ENCODE measurements at places on chromosomes 6 and 20. TPM values are rescaled to one million over a fixed set of nuclear protein-coding genes. Genes with fewer than 3 reads are reported as not detected.

DNA sequence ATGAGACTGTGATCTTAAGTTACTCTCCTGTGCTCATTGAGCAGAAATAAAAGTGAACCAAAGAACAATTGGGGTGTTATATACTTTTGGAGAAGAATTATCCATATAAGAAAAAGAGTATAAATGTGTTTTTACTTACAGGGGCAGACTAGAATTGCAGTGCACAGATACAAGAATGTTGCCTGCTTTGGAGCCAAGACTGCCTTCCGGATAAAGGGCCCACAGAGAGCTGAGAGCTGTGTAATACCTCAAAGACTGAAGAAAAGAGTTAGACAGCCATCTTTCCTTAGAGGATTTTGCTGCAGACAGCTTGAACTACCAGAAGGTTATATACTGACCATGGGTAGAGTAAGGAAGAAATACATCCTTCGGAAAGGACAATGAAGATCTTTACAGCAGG lies 1235.5 kb upstream of the CITED2 start:
- H3K4me1 ChIP-seq, result peaks cover 6% of the 10 kb centered on the region
- H3K4me3 ChIP-seq, result no peak overlapping the region
- no peaks in the 10 kb centered on the region for H3K36me3 ChIP-seq
- no peak for DNase-seq

DNA sequence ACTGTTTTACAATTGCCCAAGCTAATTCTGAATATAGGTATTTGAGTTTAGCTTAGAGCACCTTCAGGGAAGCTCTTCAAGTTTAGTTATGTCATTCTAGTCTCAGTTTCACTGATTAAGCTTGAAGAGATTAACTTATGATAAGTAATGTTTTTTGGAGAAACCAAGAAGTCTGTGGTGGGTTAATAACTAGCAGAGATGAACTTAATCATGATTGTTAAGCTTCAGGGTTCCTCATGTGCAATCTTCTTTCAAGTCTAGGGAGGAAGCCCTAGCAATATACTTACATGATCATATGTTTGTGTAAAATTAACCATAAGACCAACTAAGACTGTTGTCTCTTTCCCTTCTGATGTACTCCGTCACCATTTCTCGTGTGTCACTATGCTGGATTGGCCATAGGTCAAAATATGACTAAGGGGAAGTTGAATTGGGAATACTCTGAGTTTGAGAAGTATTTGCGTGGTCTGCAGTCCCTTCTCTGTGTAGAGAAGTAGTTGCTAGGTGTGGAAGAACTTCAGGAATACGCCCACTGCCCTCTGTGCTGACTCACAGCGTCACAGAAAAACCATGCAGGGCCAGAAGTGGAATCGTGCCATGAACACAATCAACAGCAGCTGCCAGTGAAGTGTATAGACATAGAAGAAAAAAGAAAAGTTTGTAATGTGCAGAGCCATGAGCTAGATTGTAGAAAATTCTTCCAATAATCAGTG lies 88.3 kb downstream of the SH3BGRL2 start:
- H3K36me3 ChIP-seq, result no peaks in the 10 kb centered on the region
- no peak for DNase-seq
- no peaks in the 10 kb centered on the region for H3K27me3 ChIP-seq

DNA sequence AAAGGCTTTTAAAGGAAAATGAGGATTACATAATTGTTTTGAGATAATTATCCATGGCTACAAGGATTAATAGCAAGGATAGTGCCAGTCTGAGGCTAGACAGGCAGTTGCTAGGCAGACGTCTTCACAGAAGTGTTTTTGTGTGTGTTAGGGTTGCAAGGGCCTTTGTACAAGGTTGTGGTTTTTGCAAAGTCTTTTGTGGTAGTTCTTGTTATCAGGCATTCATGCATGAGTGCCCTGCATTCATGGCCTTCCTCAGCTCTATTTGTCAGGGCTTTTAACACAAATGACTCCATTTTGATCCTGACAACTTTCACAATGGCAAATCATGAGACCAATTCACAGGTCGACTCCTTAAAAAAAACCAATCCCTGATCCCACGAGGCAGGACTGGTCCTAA lies 68.1 kb upstream of the TXNDC5 start:
- no peak for DNase-seq
- H3K4me1 ChIP-seq, result peaks cover 3% of the 10 kb centered on the region
- no peaks in the 10 kb centered on the region for H3K36me3 ChIP-seq
- no peak overlapping the region for H3K27ac ChIP-seq
- H3K27me3 ChIP-seq, result no peaks in the 10 kb centered on the region

GRCh38 chr6:109949281-109950065 lies 28.6 kb upstream of the GPR6 start:
- no peaks in the 10 kb centered on the region for H3K36me3 ChIP-seq
- no peaks in the 10 kb centered on the region for H3K4me1 ChIP-seq
- H3K4me3 ChIP-seq, result no peak overlapping the region
- no peak overlapping the region for H3K27ac ChIP-seq
- no peaks in the 10 kb centered on the region for H3K27me3 ChIP-seq
- DNase-seq, result no peak

- H3K4me1 ChIP-seq, result peaks cover 3% of the 10 kb centered on the region
- DNase-seq, result no peak
- no peaks in the 10 kb centered on the region for H3K36me3 ChIP-seq
- H3K27me3 ChIP-seq, result no peaks in the 10 kb centered on the region
- H3K27ac ChIP-seq, result no peak overlapping the region
These were observed 92.0 kb upstream of the SCP2D1 start for GRCh38 chr20:18721551-18722115.

DNA sequence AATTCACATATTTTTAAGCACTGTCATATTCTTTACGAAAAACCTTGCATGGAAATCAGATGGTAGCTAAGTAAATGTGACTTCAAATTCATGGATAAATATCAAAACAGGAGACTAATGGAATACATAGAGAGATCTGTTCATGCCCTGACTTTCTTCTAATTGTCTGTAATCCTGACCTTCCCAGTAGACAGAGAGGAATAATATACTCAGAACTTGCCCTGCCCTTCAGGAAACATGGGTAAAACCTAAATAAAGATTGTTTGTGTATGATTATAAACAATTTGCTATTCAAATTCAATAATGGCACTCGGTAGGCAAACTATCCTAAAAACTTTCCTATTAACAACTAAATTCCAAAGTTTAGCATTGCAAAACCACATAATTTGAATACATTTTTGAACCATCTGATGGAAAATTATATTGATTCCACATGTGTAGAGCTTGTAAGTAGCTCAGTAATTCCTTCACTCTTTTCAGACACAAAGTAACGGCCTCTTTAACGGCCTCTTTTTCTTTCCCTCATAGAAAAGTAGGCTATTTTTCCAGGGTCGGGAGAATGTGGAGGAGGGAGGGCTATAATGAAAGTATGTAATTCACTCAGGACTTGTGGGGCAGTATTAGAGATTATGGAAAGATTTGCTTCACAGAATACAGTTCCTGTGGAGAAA lies 227.6 kb downstream of the ALDH8A1 start:
- H3K4me1 ChIP-seq, result peaks cover 18% of the 10 kb centered on the region
- no peak overlapping the region for H3K4me3 ChIP-seq
- no peak for DNase-seq
- H3K27me3 ChIP-seq, result no peaks in the 10 kb centered on the region
- no peaks in the 10 kb centered on the region for H3K36me3 ChIP-seq

GRCh38 chr6:113847447-113847846 lies 9.7 kb upstream of the MARCKS start:
- H3K27me3 ChIP-seq, result no peaks in the 10 kb centered on the region
- H3K27ac ChIP-seq, result no peak overlapping the region
- no peaks in the 10 kb centered on the region for H3K36me3 ChIP-seq
- H3K4me1 ChIP-seq, result no peaks in the 10 kb centered on the region

GRCh38 chr6:84801250-84801649 lies 36.9 kb upstream of the TBX18 start:
- H3K27me3 ChIP-seq, result no peaks in the 10 kb centered on the region
- H3K4me3 ChIP-seq, result no peak overlapping the region
- no peak overlapping the region for H3K27ac ChIP-seq

DNA sequence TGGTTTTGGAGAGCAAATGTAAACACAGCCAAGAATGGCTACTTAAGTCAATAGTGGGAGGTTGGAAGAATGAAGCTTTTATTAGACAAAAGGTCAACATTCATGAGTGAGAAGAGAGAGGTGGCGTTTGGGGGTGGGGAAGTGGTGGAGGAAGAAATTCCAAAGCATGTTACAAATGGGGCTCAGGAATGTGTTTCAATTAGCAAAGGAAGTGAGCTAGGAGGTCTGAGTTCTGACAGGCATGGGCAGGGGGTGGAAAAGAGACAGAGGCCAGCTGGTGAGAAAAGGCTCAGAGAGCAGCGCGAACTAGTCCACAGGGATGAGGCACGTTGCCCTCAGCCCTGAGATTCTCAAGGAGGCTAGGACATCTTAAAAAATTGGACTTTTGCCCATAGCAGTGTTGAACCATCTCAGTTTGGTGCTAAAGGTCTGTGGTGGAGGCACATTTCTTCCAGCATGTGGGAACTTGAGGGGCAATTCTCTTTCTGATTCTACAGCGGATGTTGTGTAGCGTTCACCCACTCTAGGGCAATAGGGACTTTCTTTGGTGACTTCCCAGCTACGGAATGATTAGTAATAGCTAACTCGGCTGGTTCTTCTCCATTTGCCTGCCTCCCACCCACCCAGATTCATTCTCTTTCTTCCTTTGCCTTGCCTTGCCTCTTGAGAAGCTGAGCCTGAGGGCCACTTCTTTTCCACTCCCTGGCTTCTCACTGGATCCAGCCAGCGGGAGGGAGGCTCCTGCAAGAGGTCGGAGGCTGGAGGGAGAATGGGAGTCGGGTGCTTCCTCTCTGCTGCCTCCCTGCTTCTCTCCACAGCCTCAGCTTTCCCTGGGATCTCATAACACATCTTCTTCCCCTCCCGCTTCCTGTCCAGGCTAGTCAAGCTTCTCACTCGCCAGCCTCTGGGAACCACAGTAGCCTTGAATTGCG lies 45.1 kb upstream of the NEDD9 start:
- H3K27ac ChIP-seq, result peak overlapping the region; percentile 51
- H3K4me3 ChIP-seq, result no peak overlapping the region
- no peak for DNase-seq
- H3K4me1 ChIP-seq, result peaks cover 38% of the 10 kb centered on the region
- H3K36me3 ChIP-seq, result no peaks in the 10 kb centered on the region

DNA sequence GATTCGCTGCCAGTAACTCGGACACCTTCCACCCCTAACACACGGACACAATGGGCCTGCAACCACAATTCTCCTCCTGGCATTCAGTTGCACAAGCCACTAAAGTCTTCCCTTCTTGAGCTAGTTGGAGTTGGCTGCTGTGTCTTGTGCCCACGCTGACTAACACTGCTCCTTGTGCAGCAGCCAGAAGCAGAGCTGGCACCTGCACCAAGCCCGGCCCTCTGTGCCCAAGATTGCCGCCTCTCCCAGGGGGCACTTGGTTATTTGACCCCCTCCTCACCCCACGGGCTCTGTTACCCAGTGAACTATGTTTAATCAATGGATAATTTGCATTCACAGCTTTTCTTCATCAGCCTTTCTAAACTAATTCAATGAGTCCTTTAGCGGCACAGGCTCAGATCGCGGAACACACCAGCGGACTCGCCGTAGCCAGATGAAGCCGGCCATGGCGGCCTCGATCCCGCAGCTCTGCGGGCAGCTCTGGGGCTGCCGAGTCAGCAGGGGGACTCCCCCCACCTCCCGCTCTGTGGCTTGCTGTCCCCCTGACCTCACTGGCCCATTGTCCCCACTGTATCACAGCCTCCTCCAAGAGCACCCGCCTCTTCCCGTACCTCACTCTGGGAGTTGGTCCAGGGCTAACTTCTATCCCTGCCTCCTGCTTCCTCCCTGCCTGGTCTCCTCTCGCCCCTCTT lies 94.8 kb upstream of the AFDN start:
- H3K4me1 ChIP-seq, result peaks cover 18% of the 10 kb centered on the region
- H3K36me3 ChIP-seq, result no peaks in the 10 kb centered on the region
- no peak overlapping the region for H3K27ac ChIP-seq
- DNase-seq, result no peak
- H3K4me3 ChIP-seq, result no peak overlapping the region

DNA sequence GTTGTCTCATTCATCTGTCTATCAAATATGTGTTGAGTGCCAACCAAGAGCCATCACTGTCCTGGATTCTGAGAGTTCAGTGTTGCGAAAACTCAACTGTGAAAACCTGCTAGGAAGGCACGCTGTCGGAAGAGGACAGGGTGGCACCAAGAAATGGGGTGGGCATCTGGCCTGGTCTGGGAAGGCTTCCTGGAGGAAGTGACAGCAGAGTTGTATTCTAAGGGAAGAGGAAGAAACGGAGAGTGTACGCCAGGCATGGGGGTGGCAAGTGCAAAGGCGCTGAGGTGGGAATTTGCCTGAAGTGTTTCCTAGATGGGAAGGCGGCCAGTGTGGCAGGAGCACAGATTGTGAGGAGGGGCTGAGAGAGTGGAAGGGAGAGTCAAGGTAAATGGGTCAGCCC lies 91.2 kb downstream of the ANKRD60 start:
- no peak overlapping the region for H3K4me3 ChIP-seq
- no peak overlapping the region for H3K27ac ChIP-seq
- no peak for DNase-seq
- H3K4me1 ChIP-seq, result peaks cover 13% of the 10 kb centered on the region

GRCh38 chr6:166075186-166075585 lies 92.5 kb downstream of the TBXT start:
- H3K4me1 ChIP-seq, result no peaks in the 10 kb centered on the region
- no peaks in the 10 kb centered on the region for H3K27me3 ChIP-seq
- no peak overlapping the region for H3K27ac ChIP-seq
- no peak for DNase-seq

The PAK5 gene
- total RNA-seq, result not detected

The BPIFB1 gene
- total RNA-seq, result not detected

The SFT2D1 gene
- 27.9 TPM for total RNA-seq

The SIRPA gene
- total RNA-seq, result 29.5 TPM

The LAMA5 gene
- total RNA-seq, result 333 TPM

The BANF2 gene
- not detected for total RNA-seq

The C2 gene
- 13.8 TPM for total RNA-seq

The DNAH8 gene
- total RNA-seq, result 0.14 TPM

The TRIM31 gene
- total RNA-seq, result not detected

The BCAS1 gene
- under 0.01 TPM for total RNA-seq

The SCRT2 gene
- not detected for total RNA-seq

The ARMH2 gene
- not detected for total RNA-seq
